ENCODE measurements at places on chromosomes 5 and 9. TPM values are rescaled to one million over a fixed set of nuclear protein-coding genes. Genes with fewer than 3 reads are reported as not detected.
A peak's percentile ranks its signal among the peaks of the same experiment; 100 is the strongest.

- DNase-seq = no peak
These were observed 12.2 kb upstream of the SEPTIN8 start for GRCh38 chr5:132788990-132789886.

DNA sequence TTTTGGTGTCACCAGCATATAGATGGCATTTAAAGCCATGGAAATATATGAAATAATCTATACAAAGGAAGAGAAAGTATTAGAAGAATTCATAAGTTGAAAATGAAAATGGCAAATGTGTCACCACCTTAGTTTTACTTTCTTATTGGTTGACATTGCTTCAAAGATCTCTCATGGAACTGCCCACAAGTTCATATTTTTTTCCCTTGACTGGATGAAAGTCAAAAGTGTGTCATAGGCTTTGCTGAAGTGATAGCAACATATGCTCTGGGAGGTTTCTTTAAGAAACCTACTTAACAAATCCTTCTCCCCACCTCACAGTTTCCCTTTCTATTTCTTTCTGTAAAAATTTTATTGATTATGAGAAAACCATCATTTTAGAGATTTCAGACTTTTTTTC is 127.2 kb downstream of the VPS13A start:
- DNase-seq = no peak

DNA sequence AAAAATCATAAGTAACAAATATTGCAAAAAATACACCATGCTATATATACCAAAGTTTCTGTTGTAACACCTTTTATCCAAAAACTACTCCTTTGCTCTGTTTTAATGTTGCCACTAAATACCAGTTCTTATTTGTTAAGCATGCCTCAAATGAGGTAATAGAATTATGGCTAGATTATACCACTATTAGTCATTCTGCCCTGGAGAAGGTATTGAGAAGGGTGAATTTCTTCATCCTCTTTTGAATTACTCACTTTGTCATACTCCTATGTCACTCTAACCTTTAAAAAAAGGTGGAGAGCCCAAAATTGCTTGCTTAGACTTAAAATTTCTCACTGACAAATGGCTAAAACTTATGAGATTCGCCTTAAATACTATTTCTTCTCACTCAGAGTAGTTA is 750.9 kb downstream of the MAT2B start:
- no peak for DNase-seq

- no peak for DNase-seq
These were observed 4.7 kb upstream of the C9orf57 start for GRCh38 chr9:72065076-72065475.

DNA sequence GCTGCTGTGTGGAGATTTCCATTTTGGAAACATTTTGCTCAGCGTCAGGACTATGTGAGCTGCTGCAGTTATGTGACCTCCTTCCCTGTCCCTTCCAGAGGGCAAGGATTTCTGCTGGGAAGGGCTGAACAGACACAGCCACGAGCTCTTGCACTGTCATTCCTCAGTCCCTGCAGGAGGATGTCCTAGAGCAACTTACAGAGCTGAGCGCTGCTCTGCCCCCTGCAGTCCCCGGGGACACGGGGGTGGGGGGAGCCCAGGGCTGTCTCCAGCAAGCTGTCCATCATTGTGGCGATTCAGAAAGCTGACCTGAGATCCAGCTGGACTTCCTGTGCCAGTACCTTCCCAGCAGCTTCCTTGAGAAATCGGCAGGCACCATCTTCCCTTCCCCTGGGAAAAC is 28.0 kb upstream of the MAP1B start:
- no peak for DNase-seq

DNA sequence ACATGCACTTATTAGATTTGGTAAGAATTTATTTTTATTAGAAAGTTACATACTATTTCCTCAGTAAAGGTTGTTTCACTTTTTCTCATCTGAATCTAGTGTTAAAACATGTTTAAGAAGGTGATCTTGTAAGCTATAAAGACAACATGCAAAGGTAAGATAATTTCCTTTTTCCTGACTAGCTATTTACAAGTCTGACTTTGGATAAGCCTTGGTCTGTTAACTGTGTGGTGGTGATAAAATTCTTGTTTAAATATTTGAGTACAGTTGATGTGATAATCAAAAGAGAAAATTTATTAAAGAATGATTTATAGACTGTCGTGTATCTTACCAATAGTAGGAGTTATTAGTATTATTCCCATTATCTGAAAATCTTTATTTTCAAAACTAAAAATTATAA is 36.9 kb upstream of the GPR21 start:
- DNase-seq = no peak

The SPATA31A3 gene
- total RNA-seq = not detected

DNA sequence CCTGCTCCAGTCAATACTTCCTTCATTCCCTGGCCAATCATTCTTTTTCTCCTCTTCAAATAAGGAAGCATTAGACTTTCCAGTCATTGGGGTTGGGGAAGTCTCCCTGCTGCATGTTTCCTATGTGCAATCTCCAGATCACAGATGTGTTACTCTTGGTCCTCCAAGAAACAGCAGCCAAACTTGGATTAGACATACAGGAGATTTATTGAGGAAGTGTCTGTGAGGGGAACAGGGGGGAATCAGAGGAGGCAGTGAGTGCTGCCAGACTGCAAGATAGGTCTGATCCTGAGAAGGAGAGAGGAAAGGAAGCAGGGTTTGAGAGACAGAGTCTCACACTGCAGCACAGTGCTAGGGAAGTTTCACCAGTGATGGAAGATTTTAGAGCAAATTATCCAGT is 40.6 kb upstream of the SLIT3 start:
- DNase-seq = no peak

The ERCC8 gene
- 10.1 TPM for total RNA-seq

GRCh38 chr5:38776149-38776896 is 69.5 kb upstream of the OSMR start:
- DNase-seq = no peak

The LTC4S gene
- total RNA-seq = 6.3 TPM

- DNase-seq = no peak
These were observed 16.5 kb downstream of the GRXCR2 start for GRCh38 chr5:145856285-145856818.

DNA sequence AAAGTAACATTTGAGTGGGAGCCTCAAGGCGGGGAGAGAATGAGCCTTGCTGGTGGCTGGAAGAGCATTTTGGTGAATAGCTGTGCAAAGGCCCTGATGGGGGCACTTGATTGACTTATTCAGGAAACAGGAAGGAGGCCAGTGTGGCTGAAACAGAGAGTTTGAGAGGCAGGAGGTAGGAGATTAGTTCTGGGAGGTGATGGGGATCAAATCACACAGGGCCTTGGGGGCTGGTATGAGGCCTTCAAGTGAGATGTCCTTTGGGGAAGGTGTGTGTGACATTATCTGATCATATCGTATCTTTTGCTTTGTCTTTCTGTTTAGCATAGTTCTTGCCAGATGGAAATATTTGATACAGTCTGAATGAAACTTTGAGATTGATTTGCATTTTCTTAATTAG is 172.3 kb downstream of the TENT4A start:
- no peak for DNase-seq

- DNase-seq = no peak
These were observed 1.2 kb downstream of the FXN start for GRCh38 chr9:69036799-69037198.

The PLAC8L1 gene
- 1.4 TPM for total RNA-seq

DNA sequence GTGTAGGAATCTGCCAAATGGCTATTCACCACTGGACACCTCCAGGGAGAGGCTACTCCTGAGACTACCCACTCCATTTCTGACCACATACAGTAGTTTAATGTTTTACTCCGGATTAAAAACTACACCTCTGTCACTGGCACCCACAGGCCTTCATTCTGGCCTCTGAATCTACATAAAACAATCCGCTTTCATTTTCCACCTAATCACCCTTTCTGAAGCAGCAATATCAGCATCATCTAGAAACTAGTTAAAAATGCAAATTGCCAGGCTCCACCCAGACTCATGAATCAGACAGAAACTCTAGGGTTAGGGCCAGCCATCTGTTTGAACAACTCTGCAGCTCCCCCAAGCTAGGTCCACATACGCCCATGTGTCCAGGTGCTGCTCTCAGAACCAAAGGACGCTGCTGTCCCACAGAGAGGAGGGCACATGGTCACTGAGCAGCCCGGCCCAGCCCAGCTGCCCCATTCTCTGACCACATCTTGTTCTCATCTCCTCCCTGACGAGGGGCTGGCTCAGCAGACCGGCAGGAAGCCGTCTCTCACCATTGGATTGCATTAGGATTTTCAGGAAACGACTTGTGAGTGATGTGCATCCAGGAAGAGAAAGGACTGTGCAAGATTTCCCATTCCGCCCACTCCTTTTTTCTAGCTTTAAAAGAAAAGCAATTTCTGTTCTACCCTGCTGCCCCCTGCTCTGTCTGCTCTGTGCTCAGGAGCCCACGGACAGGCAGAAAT is 34.7 kb downstream of the ADAM19 start:
- no peak for DNase-seq

DNA sequence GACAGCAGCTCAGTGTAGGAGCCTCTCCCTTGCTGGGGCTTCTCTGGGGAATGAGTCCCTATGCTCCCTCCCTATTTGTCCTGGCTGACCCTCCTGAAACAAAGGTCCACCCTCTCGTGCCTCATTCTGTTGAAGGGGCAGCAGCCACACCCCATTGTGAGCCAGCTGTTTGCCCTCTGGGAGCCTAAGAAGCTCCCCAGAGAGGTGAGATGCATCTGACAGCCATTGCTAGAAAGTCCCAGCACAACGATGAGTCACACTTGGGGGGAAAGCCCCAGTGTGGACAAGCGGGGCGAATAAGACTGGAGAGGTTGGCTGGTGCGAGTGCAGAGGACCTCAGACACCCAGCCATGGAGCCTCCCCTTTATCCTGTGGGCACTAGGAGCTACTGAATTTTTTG is 101.4 kb downstream of the PPARGC1B start:
- DNase-seq = no peak

The ALDOB gene
- total RNA-seq = 2.1 TPM

The ARL14EPL gene
- not detected for total RNA-seq

The CDK5RAP2 gene
- 66.3 TPM for total RNA-seq

The FAM169A gene
- 15.9 TPM for total RNA-seq

DNA sequence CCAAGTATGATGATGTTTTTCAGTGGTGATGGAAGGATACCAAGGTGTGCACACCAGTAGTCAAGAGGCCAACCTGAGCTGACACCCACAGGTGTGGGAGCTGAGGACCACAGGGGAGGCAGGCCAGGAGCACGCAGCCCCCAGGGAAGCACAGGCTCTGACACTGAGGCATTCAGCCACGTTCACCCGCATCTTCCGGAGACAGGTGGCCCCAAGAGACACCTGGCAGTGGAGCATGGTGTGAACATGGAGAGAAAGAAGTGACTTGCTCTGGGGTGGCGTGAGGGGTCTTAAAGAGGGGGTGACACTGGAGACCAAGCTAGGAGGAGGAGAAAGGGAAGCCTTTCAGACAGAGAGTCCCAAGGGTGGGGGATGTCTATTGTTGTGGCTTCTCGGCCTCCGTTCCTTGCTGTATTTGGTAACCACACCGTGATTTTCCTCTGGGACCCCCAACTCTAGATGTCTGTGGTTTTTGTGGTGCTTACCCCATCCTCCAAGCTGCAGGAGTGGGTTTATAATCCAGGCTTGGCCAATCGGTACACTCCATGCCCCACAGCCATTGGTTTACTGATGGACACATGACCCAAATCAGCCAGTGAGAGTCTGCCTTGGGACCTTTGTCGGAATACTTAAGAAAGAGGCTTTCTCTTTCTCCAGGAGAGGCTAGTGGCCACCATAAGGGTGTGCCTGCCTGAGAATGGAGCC is 84.6 kb downstream of the HRH2 start:
- DNase-seq = no peak

- no peak for DNase-seq
These were observed 15.7 kb downstream of the CDC14B start for GRCh38 chr9:96604004-96604319.

The IFNE gene
- total RNA-seq = not detected

DNA sequence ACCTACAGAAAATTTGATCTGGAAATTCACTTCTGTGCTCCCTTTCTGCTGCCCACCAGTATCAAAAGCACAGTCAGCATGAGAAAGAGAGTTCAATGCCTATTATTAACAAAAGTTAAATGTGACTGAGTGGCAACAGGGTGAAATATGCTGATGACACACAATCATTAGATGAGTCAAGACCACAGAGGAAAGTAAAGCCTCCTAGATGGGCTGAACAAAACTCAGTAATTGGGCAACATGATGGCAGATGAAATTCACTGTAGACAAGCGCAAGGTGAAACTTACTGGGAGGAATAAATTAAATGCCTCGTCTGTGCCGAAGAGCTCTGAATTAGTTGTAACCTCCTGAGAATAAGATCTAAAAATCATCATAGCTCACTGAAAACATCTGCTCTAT is 752.8 kb downstream of the IRX1 start:
- no peak for DNase-seq

DNA sequence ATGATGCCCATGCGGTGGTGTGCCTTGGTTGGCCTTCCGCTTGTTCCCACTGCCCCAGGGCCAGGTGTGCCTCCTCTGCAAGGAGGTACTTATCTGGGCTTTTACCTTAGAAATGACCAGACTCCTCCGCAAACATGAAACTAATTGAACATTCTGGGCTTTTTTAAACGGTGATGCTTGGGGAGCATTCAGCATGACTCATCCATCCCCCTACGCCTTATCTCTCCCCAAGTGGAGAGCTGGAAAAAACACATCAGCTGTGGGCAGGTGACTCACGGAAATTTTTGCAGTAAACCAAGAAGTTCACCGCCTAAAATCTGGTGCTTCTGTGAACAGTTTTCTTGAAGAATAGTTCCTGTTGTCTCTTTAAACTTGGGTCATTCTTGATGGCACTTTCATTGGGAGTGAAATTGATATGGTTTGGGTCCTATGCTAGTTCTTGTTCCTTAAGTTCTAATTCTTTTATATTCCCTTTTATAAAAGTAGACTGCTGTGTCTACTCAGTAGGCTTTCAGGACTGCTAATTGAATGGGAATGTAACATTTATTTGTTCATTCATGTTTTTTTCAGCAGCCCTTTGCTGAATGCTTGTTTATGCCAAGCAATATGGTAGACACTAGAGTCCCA is 39.6 kb downstream of the SFXN1 start:
- no peak for DNase-seq

The CCDC180 gene
- total RNA-seq = 12.9 TPM

DNA sequence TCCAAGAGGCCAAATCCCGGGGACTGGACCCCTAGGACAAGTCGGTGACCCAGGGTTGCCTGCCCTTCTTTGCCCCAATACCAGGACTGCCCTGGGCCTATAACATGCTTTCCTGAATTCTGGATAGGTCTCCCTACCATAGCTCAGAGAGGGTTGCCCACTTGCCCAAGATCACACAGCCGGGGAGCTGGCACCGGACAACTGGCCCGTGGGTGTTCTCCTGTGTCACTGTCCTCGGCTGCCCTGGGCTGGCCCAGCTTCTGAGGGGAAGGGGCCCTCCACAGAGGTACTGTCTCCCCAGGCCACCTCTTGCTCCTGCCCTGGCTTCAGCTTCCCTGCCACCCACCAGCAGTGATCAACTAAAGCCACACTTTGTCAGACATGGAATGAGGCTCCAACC is 28.8 kb upstream of the TTLL11 start:
- DNase-seq = no peak

The AIF1L gene
- total RNA-seq = 0.37 TPM

- no peak for DNase-seq
These were observed 159.4 kb downstream of the MYO10 start for GRCh38 chr5:16776611-16777251.

The RGS7BP gene
- not detected for total RNA-seq

The CCDC152 gene
- 5.6 TPM for total RNA-seq

- no peak for DNase-seq
These were observed 12.8 kb downstream of the FER start for GRCh38 chr5:108760512-108760911.

The SLC31A1 gene
- total RNA-seq = 7.1 TPM

- DNase-seq = peak; percentile 45
These were observed 16.6 kb downstream of the STOM start for GRCh38 chr9:121353241-121354061.

The MACROH2A1 gene
- 118 TPM for total RNA-seq

- DNase-seq = no peak
These were observed 30.9 kb upstream of the WWC1 start for GRCh38 chr5:168260353-168261226.
